ENCODE measurements at places on chromosomes 6 and 20. TPM values are rescaled to one million over a fixed set of nuclear protein-coding genes. Genes with fewer than 3 reads are reported as not detected.

GRCh38 chr20:46351357-46352058 lies 43.2 kb upstream of the CDH22 start:
- no peak for DNase-seq

Gene TSPO2
- not detected for total RNA-seq

- DNase-seq, result peak; percentile 45
Measured at GRCh38 chr20:48294196-48294595, 508.9 kb upstream of the SULF2 start.

DNA sequence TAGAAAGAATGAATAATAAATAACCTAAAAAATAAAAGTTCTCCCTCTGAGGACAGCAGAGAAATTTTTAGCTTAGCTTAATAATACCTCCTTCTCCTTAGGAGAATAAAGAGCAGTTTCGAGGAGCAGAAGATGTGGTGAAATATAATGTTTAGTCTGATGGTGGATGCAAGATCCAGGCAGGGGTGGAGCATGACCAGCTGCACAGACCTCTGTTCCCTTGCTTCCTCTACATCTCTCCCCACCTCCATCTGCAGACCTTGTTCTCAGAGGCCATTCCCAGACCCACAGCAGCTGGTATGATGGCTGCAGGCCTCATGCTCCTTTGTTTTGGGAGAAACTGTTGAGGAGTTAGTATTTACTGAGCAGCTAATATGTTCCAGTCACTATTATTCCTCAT lies 1.5 kb downstream of the BTN3A2 start:
- DNase-seq, result no peak

DNA sequence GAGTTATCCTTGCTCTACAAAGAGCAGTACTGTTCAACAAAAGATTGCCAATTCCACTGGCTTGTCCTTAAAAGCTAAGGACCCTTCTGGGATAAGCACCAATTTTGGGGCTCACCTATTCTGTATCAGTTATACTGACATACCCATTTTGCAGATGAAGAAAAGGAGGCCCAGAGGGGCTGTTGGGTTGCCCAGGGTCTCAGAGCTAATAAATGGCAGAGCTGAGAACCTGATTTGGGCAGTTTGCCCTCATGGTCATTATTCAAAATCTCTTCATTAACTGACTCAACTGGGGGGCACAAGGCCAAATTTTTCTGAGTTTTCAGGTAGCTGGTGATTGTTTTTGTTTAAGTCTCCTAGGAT lies 31.3 kb downstream of the NSFL1C start:
- no peak for DNase-seq

DNA sequence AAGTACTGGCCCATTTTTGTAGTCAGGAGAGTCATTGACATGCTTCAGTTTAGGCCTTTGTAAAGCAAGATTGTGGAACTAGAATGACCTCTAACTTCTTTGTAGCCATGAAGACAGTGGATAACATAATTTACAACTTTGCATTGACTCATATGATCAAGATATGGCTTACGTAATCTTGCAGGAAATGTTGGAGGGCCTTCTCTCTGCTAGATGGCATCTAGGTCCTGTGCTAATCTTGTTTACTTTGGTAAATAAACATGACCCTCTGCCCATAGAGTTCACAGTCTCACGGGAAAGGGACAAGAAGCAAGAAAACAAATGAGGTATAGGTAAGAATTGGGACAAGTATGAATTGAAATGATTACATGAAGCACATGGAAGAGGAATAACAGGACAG lies 355.2 kb upstream of the ARID1B start:
- no peak for DNase-seq

GRCh38 chr6:17219098-17219497 lies 62.1 kb upstream of the RBM24 start:
- DNase-seq, result no peak

Gene PTCRA
- total RNA-seq, result not detected

DNA sequence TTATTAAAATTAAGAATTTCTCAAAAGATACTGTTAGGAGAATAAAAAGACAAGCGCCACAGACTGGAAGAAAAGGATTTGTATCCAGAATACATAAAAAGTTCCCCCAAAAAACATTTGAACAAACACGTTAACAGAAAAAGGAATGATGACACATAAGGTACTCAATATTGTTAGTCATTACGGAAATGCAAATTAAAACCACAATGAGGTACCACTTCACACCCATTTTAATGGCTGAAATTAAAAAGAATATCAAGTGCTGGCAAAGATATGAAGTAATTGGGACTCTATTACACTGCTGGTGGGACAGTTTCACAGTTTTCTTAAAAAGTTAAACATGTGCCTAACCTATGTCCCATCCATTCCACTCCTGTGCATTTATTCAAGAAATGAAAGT lies 51.4 kb downstream of the HECA start:
- no peak for DNase-seq
